ENCODE measurements at places on chromosomes 4 and X.

GRCh38 chrX:30935985-30936384, 46.9 kb upstream of the TAB3 start:
- DNase-seq: no peak

DNA sequence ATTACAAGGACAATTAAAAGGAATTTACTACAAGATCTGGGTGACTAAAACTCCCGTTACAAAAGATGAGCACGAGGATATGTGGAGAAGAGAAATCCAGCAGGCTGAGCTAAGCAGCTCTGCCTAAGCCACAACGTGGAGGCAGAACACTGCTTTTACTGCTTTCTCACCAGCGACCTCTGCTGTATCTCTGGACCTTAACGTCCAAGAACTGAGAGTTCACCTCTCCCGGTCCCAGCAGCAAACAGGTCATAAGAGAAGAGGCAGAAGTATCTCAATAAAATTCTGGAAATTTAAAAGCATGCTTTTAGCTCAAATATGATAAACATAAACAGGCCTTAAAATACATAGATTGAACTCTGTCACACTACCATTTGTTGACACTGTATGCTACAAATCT, 81.0 kb downstream of the ADGRA3 start:
- no peak for DNase-seq

GRCh38 chrX:2314831-2315365, 185.9 kb downstream of the DHRSX start:
- DNase-seq: no peak

DNA sequence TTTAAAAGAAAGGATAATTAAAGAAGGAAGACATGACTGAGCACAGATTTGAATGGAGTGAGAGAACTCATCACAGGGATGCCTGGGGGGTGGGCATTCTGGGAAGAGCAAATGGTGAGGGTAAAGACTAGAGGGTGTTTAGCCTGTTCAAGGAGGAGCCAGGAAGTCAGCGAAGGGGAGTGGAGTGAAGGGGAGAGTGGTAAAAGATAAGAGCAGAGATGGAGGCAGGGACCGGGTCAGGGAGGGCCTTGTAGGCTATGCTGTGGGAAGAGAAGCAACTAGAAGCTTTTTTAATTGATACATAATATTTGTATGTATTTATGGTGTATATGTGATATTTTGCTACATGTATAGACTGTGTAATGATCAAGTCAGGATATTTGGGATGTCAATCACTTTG, 2.2 kb upstream of the VGLL1 start:
- no peak for DNase-seq

GRCh38 chr4:103774326-103774825, 54.6 kb upstream of the TACR3 start:
- no peak for DNase-seq

GRCh38 chr4:97691111-97691605, 452.1 kb downstream of the STPG2 start:
- no peak for DNase-seq

GRCh38 chr4:153950100-153950979, 161.5 kb upstream of the SFRP2 start:
- no peak for DNase-seq

- no peak for DNase-seq
Observed at GRCh38 chrX:127030016-127030748, 210.7 kb downstream of the PRR32 start.

- no peak for DNase-seq
Observed at GRCh38 chrX:132272826-132273225, 53.6 kb upstream of the RAP2C start.

DNA sequence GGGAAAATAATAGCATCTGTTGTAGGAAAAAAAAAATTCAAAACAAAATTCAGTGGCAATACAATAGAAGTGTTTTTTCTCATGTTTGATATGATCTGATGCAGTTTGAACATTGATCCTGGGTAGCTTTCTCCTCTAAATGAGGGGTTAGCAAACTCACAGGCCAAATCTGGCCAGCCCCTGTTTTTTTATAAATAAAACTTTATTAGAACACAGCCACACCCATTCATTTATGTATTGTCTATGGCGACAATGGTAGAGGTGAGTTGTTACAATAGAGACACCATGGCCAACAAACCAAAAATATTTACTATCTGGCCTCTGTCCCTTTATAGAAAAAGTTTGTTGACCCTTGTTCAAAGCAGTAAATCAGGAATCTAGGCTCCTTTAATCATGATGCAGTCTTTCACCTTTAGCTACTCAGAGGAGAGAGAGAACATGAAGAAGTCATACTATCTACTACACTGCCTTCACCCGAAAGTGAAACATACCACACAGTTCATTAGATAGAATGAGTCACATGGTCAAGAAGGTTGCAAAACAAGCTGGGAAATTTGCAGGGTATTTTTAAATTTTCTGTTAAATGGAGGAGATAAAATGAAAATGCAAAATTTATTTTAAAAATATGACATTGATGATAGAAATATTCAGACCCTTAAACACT, 186.6 kb upstream of the MAOA start:
- no peak for DNase-seq

- no peak for DNase-seq
Observed at GRCh38 chr4:180041576-180041975, 2201.6 kb upstream of the TENM3 start.

GRCh38 chrX:118368398-118368797, 22.5 kb downstream of the WDR44 start:
- no peak for DNase-seq

DNA sequence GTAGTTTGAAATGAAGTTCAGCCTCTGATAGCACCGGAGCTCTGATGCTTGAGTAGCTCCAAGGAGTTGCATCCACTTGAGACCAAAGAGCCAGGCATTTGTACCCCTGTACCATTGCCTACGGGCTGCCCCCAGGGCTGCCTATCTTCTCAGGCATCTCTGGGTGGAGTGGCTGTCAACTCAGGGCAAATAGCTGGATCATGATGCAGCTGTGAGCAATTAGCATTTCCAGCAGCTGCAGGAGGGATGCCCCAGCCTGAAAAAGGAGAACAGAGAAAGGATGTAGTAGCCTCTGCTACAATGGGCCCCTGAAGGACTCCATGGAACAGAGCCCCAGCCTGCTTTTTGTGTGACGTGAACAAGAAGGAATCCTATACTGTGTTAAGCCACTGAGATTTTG, 492.6 kb downstream of the BCOR start:
- DNase-seq: no peak

DNA sequence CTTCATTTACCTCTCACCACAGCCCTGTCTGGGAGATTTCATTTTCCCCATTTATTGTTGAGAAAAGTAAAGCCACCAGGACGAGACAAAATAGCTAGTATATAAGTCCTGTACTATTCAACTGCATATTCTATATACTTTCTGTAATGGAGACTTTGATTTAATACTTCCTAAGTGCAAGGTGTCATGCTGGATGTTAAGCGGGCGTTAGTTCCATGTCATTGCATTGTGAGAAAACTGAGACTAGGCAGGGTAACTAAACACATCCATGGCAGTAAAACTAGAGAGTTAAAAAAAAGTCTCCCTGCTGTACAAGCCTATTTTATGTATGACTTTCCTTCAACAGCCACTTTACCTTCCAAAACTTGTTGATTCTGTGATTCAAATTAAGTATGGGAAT, 969.6 kb downstream of the STIM2 start:
- no peak for DNase-seq

DNA sequence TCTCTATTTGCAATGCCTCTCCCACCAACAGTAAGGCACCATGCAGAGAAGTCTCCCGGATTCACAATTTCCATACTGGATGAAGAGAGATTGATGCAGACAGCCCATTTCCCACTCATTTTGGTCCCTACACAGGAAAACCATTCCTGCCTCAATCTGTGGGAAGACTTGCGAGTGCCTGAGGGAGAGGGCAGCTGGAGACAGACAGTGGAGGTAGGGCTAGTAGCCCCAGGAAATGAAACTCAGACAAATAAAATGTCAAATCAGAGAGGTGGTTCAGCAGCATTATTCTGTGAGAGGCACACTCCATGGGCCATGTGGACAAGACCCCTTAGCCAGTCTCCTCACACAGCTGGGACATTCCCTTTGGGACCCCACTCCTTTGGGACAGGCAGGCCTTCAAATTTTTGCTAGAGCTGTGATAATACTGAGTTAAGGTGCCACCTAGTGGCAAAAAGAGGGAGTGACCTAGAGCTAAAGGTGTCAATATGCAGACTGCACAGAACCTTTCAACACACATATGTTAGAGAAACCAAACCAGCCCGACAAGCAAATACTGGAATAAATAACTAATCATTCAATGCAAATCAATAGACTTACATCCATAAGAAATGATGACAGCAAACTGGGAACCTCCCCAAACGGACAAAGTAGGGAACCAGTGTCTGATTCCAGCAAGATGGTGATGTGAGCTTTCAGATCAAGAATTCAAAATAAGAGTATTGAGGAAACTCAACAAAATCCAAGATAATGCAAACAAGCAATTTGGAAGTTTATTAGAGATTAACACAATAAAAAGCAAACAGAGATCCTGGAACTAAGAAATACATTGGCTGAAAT, 1865.3 kb upstream of the AGA start:
- DNase-seq: no peak

DNA sequence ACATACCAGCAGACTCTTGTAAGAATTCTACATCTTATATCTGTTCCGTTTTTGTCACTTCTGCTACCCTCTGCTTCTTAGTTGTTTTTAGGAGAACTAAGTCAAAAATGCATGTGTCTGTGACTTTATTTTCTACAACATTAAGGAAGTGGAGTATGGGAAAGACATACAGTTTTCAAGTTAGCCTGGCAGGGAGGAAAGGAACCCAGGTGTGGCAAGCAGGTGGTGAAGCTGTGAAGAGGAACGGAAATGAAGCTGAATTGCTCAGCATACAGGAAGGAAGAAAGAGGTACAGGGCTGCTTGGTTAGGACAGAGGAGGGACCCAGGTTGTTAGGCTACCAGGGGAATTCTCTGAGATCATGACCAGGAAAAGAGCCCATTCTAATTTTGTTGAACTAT, 9.4 kb downstream of the GPRIN3 start:
- no peak for DNase-seq
